ENCODE measurements at places on chromosomes 6 and 20.

DNA sequence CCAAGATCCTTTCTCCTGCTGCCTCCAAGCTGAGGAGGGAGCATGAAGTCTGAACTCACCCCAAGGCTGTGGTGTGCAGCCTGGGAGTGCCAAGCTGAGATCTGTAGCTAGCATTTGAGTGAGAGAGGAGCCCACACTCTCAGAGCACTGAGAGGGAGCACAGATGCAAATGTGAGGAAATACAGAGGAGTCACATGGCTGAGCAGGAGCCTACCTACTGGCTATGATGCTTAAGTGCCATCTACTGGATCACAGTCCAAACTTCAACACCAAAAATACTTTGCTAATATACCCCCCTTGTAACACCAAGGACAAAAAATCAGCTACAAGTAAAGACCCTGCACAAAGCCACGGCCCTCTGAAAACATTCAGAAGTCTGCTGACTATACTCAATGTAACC is 94.4 kb upstream of the IMPG1 start:
- H3K4me3 ChIP-seq: no peak overlapping the region
- no peaks in the 10 kb centered on the region for H3K4me1 ChIP-seq
- no peak for DNase-seq
- H3K27ac ChIP-seq: no peak overlapping the region

GRCh38 chr6:85421972-85422371 is 27.9 kb upstream of the NT5E start:
- no peaks in the 10 kb centered on the region for H3K36me3 ChIP-seq
- H3K4me3 ChIP-seq: no peak overlapping the region
- H3K27ac ChIP-seq: no peak overlapping the region
- no peaks in the 10 kb centered on the region for H3K27me3 ChIP-seq

DNA sequence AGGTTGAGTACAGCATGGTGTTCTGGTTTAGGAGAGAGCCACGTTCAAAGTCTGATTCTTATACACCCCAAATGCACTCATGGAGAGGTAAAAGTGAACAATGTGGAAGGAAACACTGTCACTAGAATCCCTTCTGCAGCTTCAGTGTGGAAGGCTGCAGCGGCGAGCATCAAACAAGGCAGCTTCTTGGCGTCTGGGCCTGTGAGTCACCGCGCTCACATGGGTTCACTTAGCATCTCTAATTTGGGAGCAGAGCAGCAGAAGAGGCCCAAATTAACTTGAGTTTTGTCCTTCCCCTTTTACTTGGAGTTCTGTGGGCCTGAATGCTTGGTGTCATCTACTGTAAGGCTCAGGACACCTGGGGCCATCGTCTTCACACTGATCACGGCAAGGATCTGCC is 10.9 kb upstream of the E2F1 start:
- H3K27ac ChIP-seq: no peak overlapping the region
- no peaks in the 10 kb centered on the region for H3K36me3 ChIP-seq
- peaks cover 13% of the 10 kb centered on the region for H3K4me1 ChIP-seq
- peak; percentile 73 for DNase-seq
- H3K27me3 ChIP-seq: no peaks in the 10 kb centered on the region

GRCh38 chr6:1686117-1687098 is 76.7 kb downstream of the FOXC1 start:
- no peaks in the 10 kb centered on the region for H3K4me1 ChIP-seq
- H3K27ac ChIP-seq: no peak overlapping the region
- H3K36me3 ChIP-seq: no peaks in the 10 kb centered on the region
- H3K4me3 ChIP-seq: no peak overlapping the region

GRCh38 chr20:23264545-23264944 is 86.0 kb upstream of the NXT1 start:
- no peaks in the 10 kb centered on the region for H3K4me1 ChIP-seq
- H3K27me3 ChIP-seq: no peaks in the 10 kb centered on the region
- H3K27ac ChIP-seq: no peak overlapping the region
- H3K4me3 ChIP-seq: no peak overlapping the region
- no peak for DNase-seq

GRCh38 chr6:85402071-85402470 is 47.8 kb upstream of the NT5E start:
- H3K27ac ChIP-seq: no peak overlapping the region
- H3K4me1 ChIP-seq: no peaks in the 10 kb centered on the region
- no peaks in the 10 kb centered on the region for H3K27me3 ChIP-seq
- H3K36me3 ChIP-seq: no peaks in the 10 kb centered on the region
- DNase-seq: no peak

- no peak overlapping the region for H3K4me3 ChIP-seq
- H3K27me3 ChIP-seq: no peaks in the 10 kb centered on the region
- DNase-seq: no peak
Measured at GRCh38 chr6:142909686-142910085, 35.3 kb downstream of the HIVEP2 start.

DNA sequence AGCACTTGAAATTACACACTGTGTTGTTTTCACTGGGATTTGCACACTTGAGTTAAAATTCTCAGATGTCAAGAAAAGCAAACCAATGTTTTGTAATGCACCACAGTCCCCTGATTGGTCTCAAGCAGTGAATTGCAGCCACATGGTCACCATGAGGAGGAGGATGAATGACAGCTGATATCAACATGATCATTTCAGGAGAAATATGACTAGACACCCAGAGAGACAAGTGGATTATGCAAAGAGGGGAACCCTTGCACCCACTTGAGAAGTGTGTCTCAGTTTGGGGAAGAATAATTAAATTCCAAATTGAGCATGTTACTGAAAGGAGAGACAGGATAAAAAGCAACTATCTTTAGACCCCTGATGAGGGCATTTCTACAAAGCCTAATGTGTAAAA is 69.3 kb downstream of the UST start:
- no peaks in the 10 kb centered on the region for H3K4me1 ChIP-seq
- no peak for DNase-seq
- no peak overlapping the region for H3K4me3 ChIP-seq
- H3K27me3 ChIP-seq: no peaks in the 10 kb centered on the region
- H3K36me3 ChIP-seq: no peaks in the 10 kb centered on the region

DNA sequence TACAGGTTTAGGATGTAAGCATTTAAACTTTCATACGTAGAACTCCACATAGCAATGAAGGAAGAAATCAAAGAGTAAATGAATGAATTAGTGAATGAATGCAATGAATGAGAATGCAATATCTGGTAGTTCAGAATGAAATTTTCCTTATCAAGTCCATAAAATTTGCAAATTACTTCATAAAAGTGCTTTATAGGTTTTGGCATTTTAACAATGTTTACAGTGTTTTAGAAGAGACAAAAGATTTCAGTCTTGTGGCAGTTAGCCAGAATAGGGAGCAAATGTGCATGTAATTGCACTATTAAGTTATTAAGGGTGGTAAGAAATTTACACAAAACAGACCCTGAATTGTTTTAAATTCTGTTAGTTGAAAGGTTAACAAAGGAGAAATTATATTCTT is 739.4 kb upstream of the FLRT3 start:
- no peaks in the 10 kb centered on the region for H3K27me3 ChIP-seq
- H3K27ac ChIP-seq: no peak overlapping the region
- no peak for DNase-seq
- no peak overlapping the region for H3K4me3 ChIP-seq
- no peaks in the 10 kb centered on the region for H3K36me3 ChIP-seq
- H3K4me1 ChIP-seq: no peaks in the 10 kb centered on the region

- H3K36me3 ChIP-seq: no peaks in the 10 kb centered on the region
- no peak overlapping the region for H3K27ac ChIP-seq
- H3K4me3 ChIP-seq: no peak overlapping the region
- H3K4me1 ChIP-seq: peaks cover 1% of the 10 kb centered on the region
Measured at GRCh38 chr6:90151576-90152422, 144.8 kb downstream of the BACH2 start.

DNA sequence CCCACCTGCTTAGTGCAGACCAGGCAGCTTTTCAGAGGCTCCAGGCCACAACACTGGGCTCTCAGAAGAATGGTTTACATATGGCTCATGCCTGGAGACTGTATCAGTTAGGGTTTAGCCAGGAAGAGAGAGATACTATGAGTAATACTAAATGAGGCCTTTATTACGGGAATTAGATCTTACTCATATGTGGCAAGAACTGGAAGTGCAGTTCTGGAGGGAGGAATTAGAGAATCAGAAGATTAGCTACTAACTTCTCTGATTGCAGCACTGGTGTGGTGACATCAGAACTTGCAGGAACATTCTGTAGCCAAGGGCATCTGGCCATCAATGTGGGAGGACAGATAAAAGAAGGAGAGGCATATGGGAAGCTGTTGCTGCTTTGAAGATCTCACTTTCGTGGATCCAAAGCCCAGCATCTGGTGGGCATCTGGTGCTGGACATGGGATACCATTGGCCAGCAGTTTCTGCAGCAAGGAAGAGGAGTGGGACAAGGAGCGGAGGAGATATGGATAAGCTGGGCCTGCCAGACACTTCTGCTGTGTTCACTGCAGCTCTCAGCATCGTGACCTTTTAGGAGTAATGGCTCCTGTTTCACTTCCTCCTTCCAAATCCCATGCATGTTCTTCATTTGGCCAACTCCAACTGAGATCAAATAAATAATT is 248.5 kb downstream of the BTBD3 start:
- H3K27ac ChIP-seq: no peak overlapping the region
- no peaks in the 10 kb centered on the region for H3K36me3 ChIP-seq
- no peaks in the 10 kb centered on the region for H3K4me1 ChIP-seq
- peak; percentile 99 for DNase-seq
- H3K4me3 ChIP-seq: no peak overlapping the region
- H3K27me3 ChIP-seq: no peaks in the 10 kb centered on the region

- no peak overlapping the region for H3K27ac ChIP-seq
- no peaks in the 10 kb centered on the region for H3K36me3 ChIP-seq
- DNase-seq: no peak
- peaks cover 44% of the 10 kb centered on the region for H3K27me3 ChIP-seq
- peaks cover 16% of the 10 kb centered on the region for H3K4me1 ChIP-seq
Measured at GRCh38 chr6:143961886-143962878, 45.9 kb downstream of the PLAGL1 start.

GRCh38 chr6:75932067-75932466 is 140.4 kb downstream of the IMPG1 start:
- peaks cover 16% of the 10 kb centered on the region for H3K4me1 ChIP-seq
- no peaks in the 10 kb centered on the region for H3K36me3 ChIP-seq
- H3K27ac ChIP-seq: peak overlapping the region; percentile 55
- peak; percentile 44 for DNase-seq
- H3K27me3 ChIP-seq: no peaks in the 10 kb centered on the region

- no peaks in the 10 kb centered on the region for H3K4me1 ChIP-seq
- no peak overlapping the region for H3K4me3 ChIP-seq
- DNase-seq: no peak
- H3K27ac ChIP-seq: no peak overlapping the region
- H3K27me3 ChIP-seq: no peaks in the 10 kb centered on the region
Measured at GRCh38 chr20:39850821-39851330, 838.2 kb downstream of the MAFB start.

- DNase-seq: no peak
- H3K36me3 ChIP-seq: no peaks in the 10 kb centered on the region
- H3K4me3 ChIP-seq: no peak overlapping the region
- H3K27me3 ChIP-seq: no peaks in the 10 kb centered on the region
- H3K4me1 ChIP-seq: peaks cover 20% of the 10 kb centered on the region
- no peak overlapping the region for H3K27ac ChIP-seq
Measured at GRCh38 chr6:44038543-44039065, 88.6 kb downstream of the MRPL14 start.

DNA sequence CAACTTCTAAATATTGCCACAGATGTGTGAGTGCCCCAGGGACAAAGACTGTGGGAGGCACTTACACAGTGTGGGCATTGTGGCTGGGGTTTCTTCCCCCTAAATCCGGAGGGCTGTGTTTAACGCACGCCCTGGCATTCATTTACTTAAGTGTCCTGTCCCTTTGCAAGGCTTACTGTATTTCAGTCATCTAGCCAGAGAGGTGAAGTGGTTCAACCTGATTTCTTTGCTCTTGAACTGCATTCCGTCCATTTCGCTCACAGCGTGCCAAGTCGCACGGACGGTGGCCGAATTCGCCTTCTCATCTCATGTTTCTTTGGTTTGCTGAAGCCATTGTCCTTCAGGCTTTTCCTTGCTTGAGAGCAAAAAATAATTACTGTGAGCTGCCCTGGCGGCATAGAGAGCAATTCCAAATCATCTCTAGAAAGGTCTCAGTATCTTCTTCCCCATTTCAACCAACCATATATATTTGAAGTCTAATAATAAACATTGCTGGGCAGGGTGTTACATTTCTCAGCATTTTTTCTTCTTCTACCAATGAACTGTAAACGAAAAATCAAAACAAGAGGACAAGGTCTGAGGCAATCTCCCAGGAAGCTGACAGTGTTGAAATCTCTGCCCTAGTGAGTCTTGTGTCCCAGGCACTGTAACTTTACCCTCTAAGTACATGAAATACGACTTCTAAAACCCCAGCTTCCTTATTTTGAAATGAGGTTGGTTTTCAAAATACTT is 16.9 kb downstream of the SYTL3 start:
- H3K27ac ChIP-seq: peak overlapping the region; percentile 31
- no peak for DNase-seq
- H3K4me3 ChIP-seq: no peak overlapping the region
- H3K27me3 ChIP-seq: no peaks in the 10 kb centered on the region
- H3K36me3 ChIP-seq: no peaks in the 10 kb centered on the region

DNA sequence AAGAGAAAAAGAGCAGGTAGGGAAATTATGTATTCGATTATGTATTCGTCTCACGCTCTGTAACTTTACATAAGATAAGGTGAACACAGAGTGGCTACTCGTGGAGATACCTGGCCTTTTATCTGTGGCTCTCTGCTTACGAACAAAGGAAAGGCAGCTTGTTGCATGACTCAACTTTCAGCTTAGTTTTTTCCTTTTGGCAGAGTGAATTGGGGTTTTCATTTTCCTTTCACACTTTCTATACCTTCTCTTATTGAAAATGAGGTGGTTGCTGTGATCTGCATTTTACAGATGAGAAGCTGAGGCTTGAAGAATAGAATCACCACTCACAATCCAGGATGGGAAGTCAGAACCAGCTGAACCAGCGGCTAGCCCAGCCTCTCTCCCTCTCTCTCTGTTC is 13.3 kb upstream of the KCNK15 start:
- H3K4me3 ChIP-seq: no peak overlapping the region
- no peak for DNase-seq
- H3K36me3 ChIP-seq: no peaks in the 10 kb centered on the region
- no peak overlapping the region for H3K27ac ChIP-seq
- peaks cover 3% of the 10 kb centered on the region for H3K4me1 ChIP-seq

GRCh38 chr20:35008411-35009342 is 53.0 kb downstream of the MYH7B start:
- H3K36me3 ChIP-seq: peaks cover 25% of the 10 kb centered on the region
- no peaks in the 10 kb centered on the region for H3K27me3 ChIP-seq
- DNase-seq: no peak

DNA sequence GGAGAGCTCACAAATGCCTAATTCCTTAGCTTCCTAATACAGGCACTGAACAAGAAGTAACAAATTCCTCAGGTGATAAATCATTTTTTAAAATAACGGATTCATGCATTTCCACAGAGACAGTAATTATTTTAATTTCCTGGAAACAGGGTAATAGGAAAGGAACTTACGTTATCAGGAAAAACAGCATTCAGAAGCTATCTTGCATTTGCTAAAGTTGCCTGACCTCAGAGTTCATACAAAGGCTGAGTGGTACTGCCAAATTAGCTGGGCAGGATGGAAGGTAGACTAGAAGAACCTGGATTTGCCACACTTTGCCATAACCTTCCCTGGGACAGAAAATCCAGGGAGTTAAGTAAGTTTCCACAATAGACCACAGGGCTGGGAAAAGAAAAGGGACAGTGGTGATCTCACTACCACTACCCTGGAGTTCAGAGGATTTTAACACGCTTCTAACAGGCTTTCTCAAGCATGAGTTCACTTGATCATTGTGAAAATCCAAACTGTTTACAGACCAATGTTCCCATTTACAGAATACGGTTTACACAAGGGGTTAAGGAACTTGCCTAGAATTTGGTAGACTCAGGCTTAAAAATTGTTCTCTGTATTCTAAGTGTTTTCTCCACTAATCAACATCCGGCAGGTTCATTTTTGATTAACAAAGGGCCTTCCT is 57.0 kb downstream of the KIF13A start:
- no peaks in the 10 kb centered on the region for H3K27me3 ChIP-seq
- H3K36me3 ChIP-seq: no peaks in the 10 kb centered on the region
- no peak overlapping the region for H3K4me3 ChIP-seq
